ENCODE measurements at places on chromosomes 4 and X. TPM values are rescaled to one million over a fixed set of nuclear protein-coding genes. Genes with fewer than 3 reads are reported as not detected.

Gene PRKG2
- total RNA-seq, result 16.6 TPM

Gene SLC35A2
- 40.8 TPM for total RNA-seq

Gene GAGE12E
- not detected for total RNA-seq

Gene FGG
- total RNA-seq, result 1,531 TPM

Gene MED12
- 32.7 TPM for total RNA-seq

- no peaks in the 10 kb centered on the region for H3K36me3 ChIP-seq
- no peaks in the 10 kb centered on the region for H3K4me1 ChIP-seq
- H3K4me3 ChIP-seq, result no peak overlapping the region
- H3K27ac ChIP-seq, result no peak overlapping the region
- H3K27me3 ChIP-seq, result no peaks in the 10 kb centered on the region
Observed at GRCh38 chr4:138329506-138330070, 87.4 kb upstream of the SLC7A11 start.

DNA sequence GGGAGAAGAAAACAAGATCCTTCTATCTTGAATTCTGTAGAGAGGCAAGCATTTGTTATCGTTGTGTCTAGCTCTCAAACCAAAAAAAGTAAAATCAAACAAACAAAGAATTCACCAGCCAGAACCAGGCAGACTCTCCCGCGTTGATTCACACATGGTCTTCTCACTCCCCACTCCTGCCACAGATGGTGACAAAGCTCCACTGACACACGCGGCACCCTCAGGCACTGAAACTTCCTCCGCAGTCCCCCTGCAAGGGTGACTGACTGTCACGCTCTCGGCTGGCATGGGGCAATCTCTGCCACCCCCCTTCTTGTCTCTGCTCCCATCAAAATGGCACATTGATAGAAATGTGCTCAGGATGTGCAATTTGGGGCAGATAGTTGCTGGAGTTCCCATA is 304.9 kb downstream of the DHX15 start:
- no peaks in the 10 kb centered on the region for H3K27me3 ChIP-seq
- no peaks in the 10 kb centered on the region for H3K36me3 ChIP-seq
- H3K27ac ChIP-seq, result no peak overlapping the region
- DNase-seq, result no peak
- H3K4me1 ChIP-seq, result no peaks in the 10 kb centered on the region

GRCh38 chr4:87240341-87240740 is 19.9 kb upstream of the KLHL8 start:
- H3K4me3 ChIP-seq, result no peak overlapping the region
- H3K27ac ChIP-seq, result peak overlapping the region; percentile 39
- peaks cover 10% of the 10 kb centered on the region for H3K4me1 ChIP-seq
- DNase-seq, result no peak
- no peaks in the 10 kb centered on the region for H3K36me3 ChIP-seq

DNA sequence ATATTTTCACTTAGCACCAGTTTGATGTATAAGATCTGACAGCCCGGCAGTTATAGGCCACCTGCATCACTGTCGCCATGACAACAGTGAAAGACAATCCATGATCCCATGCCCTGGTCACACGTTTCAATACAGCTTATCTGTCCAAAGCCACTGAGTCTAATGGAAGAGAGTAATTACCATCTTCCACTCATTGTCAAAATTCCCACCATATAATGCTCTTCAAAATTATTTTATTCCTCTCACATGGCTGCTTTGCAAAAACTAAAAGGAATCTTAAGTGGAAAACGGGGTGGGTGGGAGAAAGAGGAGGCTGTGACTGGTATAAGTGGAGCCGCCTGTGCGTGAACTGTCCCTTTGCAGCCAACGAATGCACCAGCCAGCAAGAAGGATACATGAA is 44.2 kb downstream of the MAML3 start:
- no peaks in the 10 kb centered on the region for H3K36me3 ChIP-seq
- no peak for DNase-seq
- H3K27ac ChIP-seq, result peak overlapping the region; percentile 13
- no peaks in the 10 kb centered on the region for H3K27me3 ChIP-seq
- H3K4me1 ChIP-seq, result peaks cover 27% of the 10 kb centered on the region

GRCh38 chr4:102789317-102789717 is 28.5 kb upstream of the MANBA start:
- no peaks in the 10 kb centered on the region for H3K27me3 ChIP-seq
- no peaks in the 10 kb centered on the region for H3K4me1 ChIP-seq
- H3K4me3 ChIP-seq, result no peak overlapping the region
- no peak overlapping the region for H3K27ac ChIP-seq
- DNase-seq, result peak; percentile 15

GRCh38 chr4:169243825-169244609 is 26.7 kb downstream of the SH3RF1 start:
- H3K27me3 ChIP-seq, result no peaks in the 10 kb centered on the region
- H3K36me3 ChIP-seq, result no peaks in the 10 kb centered on the region
- peak overlapping the region; percentile 15 for H3K27ac ChIP-seq
- DNase-seq, result no peak
- H3K4me3 ChIP-seq, result no peak overlapping the region

DNA sequence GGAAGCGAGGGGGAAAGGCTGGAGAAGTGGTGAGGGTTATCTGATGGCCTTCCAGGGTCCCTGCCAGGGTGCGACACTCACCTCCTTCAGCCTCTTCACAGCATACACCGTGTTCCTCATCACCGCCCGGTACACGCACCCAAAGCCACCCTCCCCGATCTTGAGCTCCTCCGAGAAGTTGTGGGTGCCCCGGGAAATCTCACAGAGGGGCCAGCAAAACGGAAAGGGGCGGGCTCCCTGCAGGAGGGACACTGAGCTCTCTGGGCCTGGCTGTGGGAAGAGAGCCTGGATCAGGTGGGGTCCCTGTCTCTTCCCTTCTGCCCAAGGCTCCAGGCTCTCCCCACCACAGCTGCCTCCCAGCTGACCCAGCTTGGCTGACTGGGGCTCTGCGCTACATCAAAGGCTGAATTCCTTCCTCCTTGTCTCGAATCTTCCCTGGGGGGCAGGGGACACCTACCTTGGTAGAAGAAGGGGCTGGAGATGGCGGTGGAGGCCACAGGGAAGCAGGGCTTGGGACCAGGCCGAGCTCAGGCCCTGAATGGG is 1.1 kb downstream of the IRAK1 start:
- peak overlapping the region; percentile 79 for H3K27ac ChIP-seq
- no peaks in the 10 kb centered on the region for H3K36me3 ChIP-seq
- H3K27me3 ChIP-seq, result no peaks in the 10 kb centered on the region
- no peak for DNase-seq
- no peak overlapping the region for H3K4me3 ChIP-seq

DNA sequence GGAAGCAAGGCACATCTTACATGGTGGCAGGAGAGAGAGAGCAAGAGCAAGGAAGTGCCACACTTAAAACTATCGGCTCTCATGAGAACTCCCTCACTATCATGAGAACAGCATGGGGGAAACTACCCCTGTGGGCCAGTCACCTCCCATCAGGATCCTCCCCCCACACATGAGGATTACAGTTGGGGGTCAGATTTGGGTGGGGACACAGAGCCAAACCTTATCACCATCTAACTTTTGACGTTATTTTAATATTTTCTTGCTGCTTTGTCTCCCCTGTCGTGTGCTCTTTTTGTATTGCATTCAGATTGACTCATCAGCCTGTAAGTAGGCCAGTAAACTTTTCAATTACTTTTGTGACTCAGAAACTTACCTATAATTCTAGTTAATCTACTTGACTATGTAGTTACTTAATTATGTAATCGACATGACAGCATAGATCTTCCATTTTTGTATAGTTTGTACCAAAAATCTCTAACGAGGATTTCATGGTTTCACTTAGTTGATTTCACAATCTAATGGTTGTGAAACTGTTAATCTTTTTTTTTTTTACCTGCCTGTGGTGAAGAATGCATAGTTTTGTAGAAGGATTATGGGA is 18.3 kb downstream of the STIM2 start:
- H3K4me3 ChIP-seq, result no peak overlapping the region
- H3K27ac ChIP-seq, result no peak overlapping the region
- H3K27me3 ChIP-seq, result no peaks in the 10 kb centered on the region
- no peaks in the 10 kb centered on the region for H3K4me1 ChIP-seq
- DNase-seq, result no peak
- no peaks in the 10 kb centered on the region for H3K36me3 ChIP-seq

GRCh38 chrX:46841346-46841745 is 4.5 kb downstream of the RP2 start:
- no peaks in the 10 kb centered on the region for H3K27me3 ChIP-seq
- H3K4me1 ChIP-seq, result no peaks in the 10 kb centered on the region
- H3K4me3 ChIP-seq, result no peak overlapping the region
- no peak overlapping the region for H3K27ac ChIP-seq

DNA sequence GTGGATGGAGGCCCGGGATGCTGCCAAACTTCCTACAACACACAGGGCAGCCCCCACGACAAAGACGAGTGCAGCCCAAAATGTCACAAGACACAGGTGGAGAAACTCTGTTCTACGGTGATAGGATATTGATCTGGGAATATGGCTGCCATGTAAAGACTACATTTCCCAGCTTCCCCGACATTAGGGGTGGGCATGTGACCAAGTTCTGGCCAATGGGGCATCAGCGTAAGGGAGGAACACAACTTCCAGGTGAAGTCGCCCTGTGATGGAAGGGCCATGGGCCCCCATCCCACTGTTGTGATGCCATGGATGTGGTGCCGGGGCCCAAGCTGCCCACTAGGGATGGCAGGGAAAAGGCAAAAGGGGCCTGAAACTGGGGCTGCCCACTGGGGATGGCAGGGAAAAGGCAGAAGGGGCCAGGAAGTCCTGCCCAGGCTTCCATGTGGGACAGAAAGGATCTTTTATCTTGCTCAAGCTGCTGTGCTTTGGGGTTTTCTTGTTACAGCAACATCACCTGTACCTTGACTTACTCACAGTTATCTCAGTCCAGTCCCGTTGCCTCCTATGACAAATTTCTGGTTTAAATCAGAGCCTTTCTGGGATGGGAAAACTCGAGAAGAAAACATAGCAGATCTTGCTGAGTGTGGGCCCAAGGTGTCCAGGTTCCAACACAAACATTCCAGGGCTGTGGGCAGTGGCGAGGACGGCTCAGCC is 9.7 kb upstream of the ADRA2C start:
- H3K27me3 ChIP-seq, result no peaks in the 10 kb centered on the region
- no peaks in the 10 kb centered on the region for H3K4me1 ChIP-seq
- no peak overlapping the region for H3K27ac ChIP-seq

DNA sequence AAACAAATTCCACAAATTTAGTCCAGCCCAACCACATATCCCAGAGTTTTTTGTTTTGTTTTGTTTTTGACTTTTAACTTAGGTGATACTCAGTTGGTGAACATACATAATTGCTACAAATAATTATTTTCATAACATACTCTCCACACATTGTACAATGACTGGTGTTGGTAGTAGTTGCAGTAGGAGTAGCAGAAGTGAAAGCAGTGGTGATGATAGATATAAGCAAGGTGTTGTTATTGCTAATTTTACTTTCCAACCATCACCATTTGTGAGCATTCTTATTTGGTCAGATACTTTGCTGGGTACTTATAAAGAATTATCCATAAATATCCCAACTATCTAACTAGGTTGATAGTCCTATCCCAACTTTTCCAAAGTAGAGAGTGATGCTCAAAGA is 47.3 kb downstream of the ARHGAP24 start:
- DNase-seq, result no peak
- no peaks in the 10 kb centered on the region for H3K36me3 ChIP-seq
- H3K27ac ChIP-seq, result no peak overlapping the region
- no peak overlapping the region for H3K4me3 ChIP-seq
- no peaks in the 10 kb centered on the region for H3K27me3 ChIP-seq

GRCh38 chr4:1686440-1687036 is 2.4 kb upstream of the FAM53A start:
- H3K4me1 ChIP-seq, result no peaks in the 10 kb centered on the region
- no peak overlapping the region for H3K4me3 ChIP-seq
- H3K36me3 ChIP-seq, result no peaks in the 10 kb centered on the region
- no peak for DNase-seq
- no peak overlapping the region for H3K27ac ChIP-seq

DNA sequence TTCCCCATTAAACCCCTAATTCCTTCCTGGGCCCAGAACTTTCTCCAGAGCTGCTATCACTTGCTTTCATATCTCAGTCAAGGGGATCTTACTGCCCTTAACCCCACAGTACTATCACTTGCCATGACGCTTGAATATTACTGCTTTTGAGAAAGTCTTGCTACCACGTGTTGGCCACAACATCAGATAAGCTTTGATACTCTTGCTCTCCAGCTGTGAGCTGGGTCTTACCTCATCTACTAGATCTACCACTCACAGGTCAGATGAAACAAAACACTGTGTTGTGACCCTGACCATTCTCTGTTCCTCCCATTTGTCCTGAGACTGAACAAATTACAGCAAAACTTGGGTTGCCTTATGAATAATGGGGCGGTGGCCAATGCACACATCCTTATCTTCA is 12.1 kb upstream of the TAPT1 start:
- no peak overlapping the region for H3K4me3 ChIP-seq
- H3K36me3 ChIP-seq, result no peaks in the 10 kb centered on the region
- no peaks in the 10 kb centered on the region for H3K4me1 ChIP-seq

- no peak overlapping the region for H3K27ac ChIP-seq
- H3K36me3 ChIP-seq, result no peaks in the 10 kb centered on the region
- DNase-seq, result no peak
- H3K4me3 ChIP-seq, result no peak overlapping the region
- H3K27me3 ChIP-seq, result no peaks in the 10 kb centered on the region
- H3K4me1 ChIP-seq, result no peaks in the 10 kb centered on the region
Observed at GRCh38 chrX:147679356-147680005, 232.2 kb upstream of the FMR1 start.

- H3K4me3 ChIP-seq, result no peak overlapping the region
- no peak for DNase-seq
- no peaks in the 10 kb centered on the region for H3K27me3 ChIP-seq
- no peaks in the 10 kb centered on the region for H3K36me3 ChIP-seq
- no peak overlapping the region for H3K27ac ChIP-seq
Observed at GRCh38 chrX:107871136-107871535, 45.5 kb downstream of the MID2 start.

GRCh38 chr4:8435656-8436121 is 4.8 kb downstream of the ACOX3 start:
- H3K4me1 ChIP-seq, result no peaks in the 10 kb centered on the region
- H3K27me3 ChIP-seq, result no peaks in the 10 kb centered on the region
- no peak overlapping the region for H3K4me3 ChIP-seq
- H3K36me3 ChIP-seq, result no peaks in the 10 kb centered on the region
- H3K27ac ChIP-seq, result peak overlapping the region; percentile 10

DNA sequence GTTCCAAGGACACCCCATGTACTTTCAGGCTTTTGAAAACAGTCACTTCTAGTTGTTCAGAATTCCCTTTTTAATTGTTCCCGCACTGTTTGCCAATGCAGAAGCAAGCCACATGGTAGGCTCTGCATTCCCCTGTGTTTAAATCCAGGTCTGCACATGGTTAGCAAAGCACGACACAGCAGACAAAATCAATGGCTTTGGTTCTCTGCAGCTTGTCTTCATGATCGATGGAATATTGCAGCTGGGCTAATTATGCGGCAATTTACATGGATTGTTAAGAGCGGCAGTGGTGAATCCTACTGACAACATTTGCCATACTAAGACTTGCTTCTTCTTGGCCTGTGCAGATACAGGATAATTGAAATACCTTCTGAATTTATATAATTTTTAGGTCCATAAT is 20.6 kb upstream of the INPP4B start:
- H3K4me3 ChIP-seq, result no peak overlapping the region
- no peak overlapping the region for H3K27ac ChIP-seq
- no peaks in the 10 kb centered on the region for H3K27me3 ChIP-seq
- no peaks in the 10 kb centered on the region for H3K4me1 ChIP-seq
- DNase-seq, result no peak
- H3K36me3 ChIP-seq, result no peaks in the 10 kb centered on the region

- H3K4me1 ChIP-seq, result no peaks in the 10 kb centered on the region
- H3K36me3 ChIP-seq, result no peaks in the 10 kb centered on the region
- H3K27me3 ChIP-seq, result no peaks in the 10 kb centered on the region
Observed at GRCh38 chr4:36323816-36324419, 42.5 kb downstream of the DTHD1 start.

Data from hepatocyte (in vitro differentiated cells).